Activated CD4-positive, alpha-beta memory T cell treated with anti-CD3 and anti-CD28 coated beads, Interleukin-2, amount 10 ng/mL, durations not matched to agents 7 days and 5 days (primary cell): ENCODE measurements at places on chromosomes 16 and 17. TPM values are rescaled to one million over a fixed set of nuclear protein-coding genes. Genes with fewer than 3 reads are reported as not detected.

SLC4A1 gene
- total RNA-seq: not detected

CCL8 gene
- total RNA-seq: not detected

USP6 gene
- 0.10 TPM for total RNA-seq

UMOD gene
- total RNA-seq: not detected

CCDC154 gene
- total RNA-seq: 2.2 TPM

MYL4 gene
- total RNA-seq: not detected

SYCE1L gene
- 5.8 TPM for total RNA-seq

GID4 gene
- total RNA-seq: 9.3 TPM

FAM171A2 gene
- total RNA-seq: 0.10 TPM

NCOR1 gene
- total RNA-seq: 136 TPM

MSL1 gene
- 103 TPM for total RNA-seq

OR2C1 gene
- not detected for total RNA-seq

ESRP2 gene
- not detected for total RNA-seq

SPG7 gene
- total RNA-seq: 77.9 TPM

IST1 gene
- total RNA-seq: 229 TPM

ARHGDIA gene
- total RNA-seq: 661 TPM

ZFHX3 gene
- total RNA-seq: 0.43 TPM

KRTAP2-1 gene
- total RNA-seq: not detected

KRTAP17-1 gene
- not detected for total RNA-seq
